ENCODE measurements at places on chromosomes 16 and 17.

GRCh38 chr17:4786106-4786511 lies at the start of gene VMO1:
VMO1 (minus strand) TSS chr17:4786364; CDS start chr17:4786352, 12 bp downstream.
- DNase-seq = no peak

DNA sequence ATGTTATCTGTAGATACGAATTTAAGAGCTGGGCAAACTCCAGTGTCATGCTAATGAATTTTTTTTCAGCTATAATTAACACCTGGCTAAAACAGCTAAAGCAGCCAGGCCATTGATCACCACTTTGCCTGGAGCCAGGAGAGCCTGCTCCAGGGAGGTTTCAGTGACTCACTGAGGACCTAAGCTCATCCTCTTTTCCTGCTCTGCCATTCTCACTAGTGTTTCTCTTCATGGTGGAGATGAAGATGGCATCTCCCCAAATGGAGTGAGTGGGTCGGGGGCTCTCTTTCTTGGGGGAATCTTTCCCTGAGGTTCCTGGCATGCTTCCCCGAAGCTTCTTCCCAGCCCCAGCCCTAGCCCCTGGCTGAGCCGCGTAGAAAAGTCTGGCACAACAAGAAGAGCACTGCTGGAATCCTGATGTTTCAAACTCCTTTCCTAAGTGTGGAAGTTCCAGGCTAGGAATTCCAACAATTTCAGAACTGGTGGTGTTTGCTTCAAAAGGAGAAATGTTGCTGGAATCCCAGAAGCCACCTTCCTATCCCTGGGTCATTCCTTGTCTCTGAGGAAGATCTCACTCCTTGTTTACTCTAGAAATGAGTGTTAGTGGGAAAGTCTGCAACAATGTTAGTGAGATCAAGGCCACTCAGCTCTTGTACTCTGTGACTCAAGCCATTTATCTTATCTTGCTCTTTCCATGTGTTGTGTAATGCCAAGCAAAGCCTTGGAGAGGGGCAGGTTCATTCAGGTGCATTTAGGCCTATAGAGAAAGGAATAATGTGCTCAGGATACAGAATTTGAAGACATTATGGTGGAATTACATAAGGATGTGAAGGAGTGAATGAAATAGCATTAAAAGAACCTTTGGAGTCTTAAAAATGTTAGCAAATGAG lies 26.0 kb upstream of the B4GALNT2 start:
- no peak for DNase-seq

GRCh38 chr17:63601439-63602371 lies 1.0 kb downstream of the TACO1 start:
- no peak for DNase-seq

GRCh38 chr17:8105957-8106398 lies 12.3 kb downstream of the ALOXE3 start:
- no peak for DNase-seq

GRCh38 chr17:80647746-80648145 lies 103.1 kb downstream of the RPTOR start:
- DNase-seq = no peak

DNA sequence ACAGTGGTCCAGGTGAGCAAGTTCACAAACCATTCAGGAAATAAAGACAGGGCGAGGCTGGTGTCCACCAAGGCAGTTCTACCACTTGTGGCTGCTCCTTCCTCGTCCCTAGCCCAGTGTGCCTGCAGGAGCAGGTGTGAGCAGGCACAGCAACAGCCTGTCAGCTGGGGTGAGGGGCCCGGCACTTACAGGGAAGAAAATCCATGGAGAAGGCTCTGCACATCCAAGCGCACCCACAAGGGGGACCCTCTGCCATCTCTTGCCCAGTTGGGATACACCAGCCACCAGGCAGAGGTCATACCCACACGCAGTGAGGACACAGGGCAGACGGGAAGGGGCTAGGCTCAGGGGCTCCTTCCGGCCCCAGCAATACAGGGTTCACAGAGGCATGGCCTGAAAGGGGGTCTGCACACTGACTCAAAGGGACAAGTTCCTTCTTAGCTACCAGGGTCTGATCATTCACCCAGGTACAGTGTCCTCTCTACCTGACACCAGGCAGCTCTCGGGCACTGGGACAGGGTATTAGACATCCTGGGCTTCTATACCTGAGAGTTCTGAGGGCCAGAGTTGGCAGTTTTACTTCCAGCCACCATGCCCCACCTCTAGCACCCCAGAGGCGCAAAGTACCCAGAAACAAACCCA lies 27.0 kb downstream of the CDIP1 start:
- DNase-seq = no peak

DNA sequence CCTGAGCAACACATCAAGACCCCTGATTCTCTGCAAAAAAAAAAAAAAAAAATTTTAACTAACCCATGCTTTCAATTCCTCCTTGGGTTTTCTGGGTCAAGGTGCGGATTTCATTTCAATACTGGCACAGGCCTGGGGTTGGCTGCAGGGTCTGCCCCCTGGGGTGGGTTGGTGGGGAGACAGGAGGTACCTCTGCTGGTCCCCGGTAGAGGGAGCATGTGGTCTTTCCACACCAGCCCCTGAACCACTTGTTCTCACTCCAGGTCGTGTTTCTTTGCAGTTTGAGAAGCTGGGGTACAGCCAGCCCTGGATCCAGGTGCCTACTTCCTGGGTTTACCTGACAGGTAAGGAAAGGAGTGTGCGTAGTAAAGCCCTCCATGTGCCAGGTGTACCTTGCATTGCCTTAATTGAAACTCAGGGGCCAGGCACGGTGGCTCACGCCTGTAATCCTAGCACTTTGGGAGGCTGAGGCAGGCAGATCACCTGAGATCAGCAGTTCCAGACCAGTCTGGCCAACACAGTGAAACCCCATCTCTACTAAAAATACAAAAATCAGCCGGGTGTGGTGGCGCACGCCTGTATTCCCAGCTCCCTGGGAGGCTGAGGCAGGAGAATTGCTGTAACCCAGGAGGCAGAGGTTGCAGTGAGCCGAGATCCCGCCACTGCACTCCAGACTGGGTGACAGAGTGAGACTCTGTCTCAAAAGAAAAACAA lies 21.8 kb downstream of the SDR42E2 start:
- DNase-seq = no peak

DNA sequence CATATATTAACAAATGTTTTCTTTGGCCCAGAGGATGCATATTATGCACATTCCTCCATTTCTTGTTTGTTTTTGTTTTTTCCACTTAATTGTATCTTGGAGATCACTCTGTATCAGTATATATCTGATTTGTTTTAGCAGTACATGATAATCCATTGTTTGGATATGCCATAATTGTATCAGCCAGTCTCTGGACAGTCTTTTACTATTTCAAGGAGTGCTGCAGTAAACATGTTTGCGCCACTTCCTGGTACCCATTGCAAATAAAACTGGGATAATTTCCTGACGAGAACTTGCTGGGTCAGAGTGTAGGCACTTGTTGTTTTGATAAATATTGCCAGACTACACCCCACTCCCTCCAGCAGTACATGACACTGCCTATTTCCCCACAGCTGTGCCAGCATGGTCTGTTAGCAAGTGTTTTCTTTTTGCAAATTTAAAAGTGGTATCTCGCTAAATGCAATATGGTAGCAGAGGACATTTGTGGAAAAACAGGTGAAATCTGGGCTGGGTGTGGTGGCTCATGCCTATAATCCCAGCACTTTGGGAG lies 4.9 kb upstream of the TMEM11 start:
- no peak for DNase-seq

GRCh38 chr16:74297145-74297665 lies 591 bp downstream of the PSMD7 start:
- no peak for DNase-seq

DNA sequence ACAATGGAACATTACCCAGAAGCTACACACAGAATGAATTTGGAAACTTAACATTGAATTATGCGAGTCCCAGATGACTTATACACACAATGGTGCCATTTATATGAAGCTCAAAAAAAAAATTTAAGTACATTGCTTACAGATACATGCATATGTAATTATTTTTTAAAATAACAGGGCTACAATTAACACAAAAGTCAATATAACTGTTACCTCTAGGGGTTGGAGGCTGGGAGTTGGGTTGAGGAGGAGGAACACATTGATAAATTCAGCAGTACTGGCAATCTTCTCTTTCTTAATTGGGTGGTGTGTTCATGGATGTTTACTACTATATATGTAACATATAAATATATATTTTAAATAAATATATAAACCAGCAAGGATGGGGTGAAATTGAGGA lies 1.1 kb downstream of the ZNF23 start:
- no peak for DNase-seq

DNA sequence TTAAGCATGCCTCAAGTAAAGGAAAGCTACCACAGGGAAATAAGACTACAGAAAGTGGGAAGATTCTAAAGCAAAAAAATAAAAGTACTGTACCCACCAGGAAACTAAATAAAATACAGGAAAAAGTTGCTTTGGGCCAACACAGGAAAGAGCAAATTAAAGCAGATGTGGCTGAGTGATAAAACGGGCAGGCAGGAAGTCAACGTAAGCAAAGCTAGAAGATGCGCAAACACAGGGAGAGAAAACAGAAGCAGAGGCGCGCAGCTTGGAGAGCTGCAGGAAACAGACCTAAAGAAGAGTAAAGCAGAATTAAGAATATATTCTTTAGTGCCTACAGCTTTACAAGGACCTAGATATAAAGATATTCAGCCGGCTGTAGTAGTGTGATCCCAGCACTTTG lies 21.7 kb downstream of the USP36 start:
- no peak for DNase-seq

Data from esophagus squamous epithelium (tissue), 5 donors.